ENCODE measurements at places on chromosomes 3 and 15.

DNA sequence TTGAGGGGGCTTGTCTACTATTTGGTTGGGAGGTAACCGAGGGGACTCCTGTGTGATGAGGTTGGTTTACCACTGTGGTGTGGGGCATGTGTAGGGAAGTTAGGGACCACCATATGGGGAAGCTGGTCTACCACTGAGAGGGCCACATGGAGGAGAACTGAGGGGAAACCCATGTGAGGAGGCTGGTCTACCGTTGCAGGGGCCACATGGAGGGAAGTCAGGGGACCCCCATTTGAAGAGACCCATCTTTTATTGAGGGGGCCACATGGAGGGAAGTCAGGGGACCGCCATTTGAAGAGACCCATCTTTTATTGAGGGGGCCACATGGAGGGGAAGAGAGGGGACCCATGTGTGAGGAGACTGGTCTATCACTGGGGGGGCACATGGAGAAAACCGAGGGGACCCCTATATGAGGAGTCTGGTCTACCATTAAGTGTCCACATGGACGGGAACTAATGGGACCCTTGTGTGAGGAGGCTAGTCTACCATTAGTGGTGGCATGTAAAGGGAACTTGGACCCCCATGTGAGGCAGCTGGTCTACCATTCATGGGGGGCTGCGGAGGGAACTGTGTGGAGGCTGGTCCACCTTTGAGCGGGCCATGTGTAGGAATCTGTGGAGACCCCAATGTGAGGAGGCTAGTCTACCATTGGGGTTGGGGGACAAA is 165.5 kb downstream of the FBLN2 start:
- DNase-seq = no peak

DNA sequence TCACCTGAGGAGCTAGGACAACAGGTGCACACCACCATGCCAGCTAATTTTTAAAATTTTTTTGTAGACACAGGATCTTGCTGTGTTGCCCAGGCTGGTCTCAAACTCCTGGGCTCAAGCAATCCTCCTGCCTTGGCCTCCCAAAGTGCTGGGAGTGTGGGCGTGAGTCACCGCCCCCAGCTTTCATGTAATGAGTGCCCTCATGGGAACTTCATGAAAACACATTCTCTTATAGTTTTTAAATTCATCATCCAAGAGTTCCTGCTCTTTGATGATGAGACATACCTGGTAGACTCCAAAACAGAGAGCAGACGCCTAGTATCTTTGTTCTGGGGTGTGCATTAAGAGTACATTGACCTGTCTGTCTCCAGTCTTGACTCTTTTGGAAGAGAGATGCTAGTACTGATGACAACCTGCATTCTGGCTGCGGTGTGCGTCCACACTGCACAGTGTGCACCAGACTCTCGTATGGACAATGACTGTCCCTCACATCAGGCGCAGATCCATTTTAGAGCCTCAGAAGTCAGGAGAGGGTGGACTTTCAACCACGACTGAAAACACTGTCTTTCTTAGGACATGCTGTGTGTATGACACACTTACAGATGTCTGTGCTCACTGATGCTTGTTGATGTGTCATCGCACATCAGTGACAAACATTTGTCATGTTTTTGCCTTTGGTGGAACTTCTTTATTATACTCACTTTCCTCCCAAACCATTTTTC is 2.0 kb downstream of the NRROS start:
- no peak for DNase-seq

DNA sequence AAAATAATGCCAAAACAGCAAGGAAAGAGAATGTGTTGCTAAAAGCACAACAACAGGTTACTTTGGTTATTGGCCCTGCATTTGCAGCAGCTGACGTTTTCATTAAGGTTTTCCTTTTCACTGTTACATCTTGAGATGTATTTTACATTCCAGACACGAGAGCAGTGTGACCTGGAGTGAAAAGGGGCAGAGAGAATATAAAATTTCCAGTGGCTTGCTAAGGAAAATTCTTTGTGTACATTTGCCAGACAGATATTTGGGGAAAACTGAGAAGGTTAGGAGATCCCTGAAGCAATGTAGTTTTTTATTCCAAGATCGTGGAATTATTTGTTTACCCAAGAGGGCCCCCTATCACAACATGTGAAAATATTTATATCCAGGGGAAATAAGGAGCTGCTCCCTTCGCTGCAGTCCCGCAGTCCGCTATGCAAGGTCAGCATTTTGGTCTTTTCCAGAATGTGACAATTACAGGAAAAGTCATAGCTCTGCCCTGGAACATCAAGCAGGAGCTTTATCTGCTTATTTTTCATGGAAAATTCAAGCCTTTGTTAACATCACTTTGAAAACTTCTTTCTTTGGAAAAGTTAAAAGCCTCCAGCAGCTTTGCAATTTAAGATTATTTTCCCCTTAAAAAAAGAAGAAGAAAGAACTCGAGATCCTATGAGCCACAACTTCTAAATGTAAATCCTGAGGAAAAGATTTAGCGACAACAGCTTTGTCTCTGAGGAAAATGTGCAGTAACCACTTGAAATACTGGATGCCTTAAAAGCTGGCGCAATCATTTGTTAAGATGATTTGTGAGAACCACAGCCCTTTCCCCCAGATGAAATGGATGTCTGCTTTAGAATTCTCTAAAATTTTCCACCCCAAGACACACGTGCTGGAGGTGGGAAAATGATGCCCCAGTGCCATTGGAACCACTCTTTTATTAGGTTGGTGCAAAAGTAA is 256.4 kb upstream of the TPM1 start:
- no peak for DNase-seq

DNA sequence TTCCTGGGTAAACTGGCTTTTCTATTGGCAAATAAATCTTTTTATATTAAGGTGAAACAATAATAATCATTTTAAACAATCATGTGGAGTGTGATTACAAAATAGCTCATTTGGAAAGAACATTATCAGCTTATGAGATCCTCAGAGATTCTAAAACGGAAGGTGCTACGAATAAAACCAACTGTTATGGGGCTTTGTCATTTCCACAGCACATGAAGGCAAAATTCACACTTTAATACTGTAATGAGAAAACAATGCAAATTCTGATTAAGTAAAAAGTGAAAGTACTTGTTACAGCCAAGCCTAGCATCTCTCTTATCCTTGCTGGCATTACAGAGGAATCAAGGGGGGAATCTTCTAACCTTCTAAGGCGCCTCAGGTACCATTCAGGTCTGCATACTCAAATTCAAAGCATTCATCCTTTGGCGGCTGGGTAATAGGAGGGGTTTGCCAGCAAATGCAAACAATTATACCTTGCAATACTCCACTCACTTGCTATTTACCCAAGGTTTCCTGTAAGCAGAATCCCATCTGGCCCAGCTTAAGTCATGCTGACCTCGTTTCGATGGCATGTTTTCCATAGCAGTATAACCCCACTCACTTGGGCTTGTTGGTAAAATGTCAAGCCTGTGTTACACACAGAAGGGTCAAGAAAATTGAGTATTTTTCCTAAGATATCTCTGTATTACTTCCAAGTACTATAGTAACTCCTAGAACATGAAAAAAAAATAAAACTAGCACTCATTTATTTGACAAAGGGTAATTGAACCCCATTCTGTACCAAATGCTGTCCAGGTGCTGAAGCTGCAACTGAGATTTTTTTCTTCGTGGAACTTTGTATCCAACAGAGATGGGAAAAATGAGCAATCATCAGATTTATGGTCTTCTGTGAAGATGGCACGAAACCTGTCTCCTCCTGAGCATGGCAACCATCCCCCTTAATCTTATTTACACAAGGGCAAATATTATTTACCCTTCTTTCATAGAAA is 183.7 kb upstream of the LMCD1 start:
- DNase-seq = peak; percentile 85

- no peak for DNase-seq
Measured at GRCh38 chr3:42387802-42388651, 22.4 kb downstream of the LYZL4 start.

All from NCI-H2029 (cell line).